ENCODE measurements at places on chromosomes 3 and 15. TPM values are rescaled to one million over a fixed set of nuclear protein-coding genes. Genes with fewer than 3 reads are reported as not detected.

DNA sequence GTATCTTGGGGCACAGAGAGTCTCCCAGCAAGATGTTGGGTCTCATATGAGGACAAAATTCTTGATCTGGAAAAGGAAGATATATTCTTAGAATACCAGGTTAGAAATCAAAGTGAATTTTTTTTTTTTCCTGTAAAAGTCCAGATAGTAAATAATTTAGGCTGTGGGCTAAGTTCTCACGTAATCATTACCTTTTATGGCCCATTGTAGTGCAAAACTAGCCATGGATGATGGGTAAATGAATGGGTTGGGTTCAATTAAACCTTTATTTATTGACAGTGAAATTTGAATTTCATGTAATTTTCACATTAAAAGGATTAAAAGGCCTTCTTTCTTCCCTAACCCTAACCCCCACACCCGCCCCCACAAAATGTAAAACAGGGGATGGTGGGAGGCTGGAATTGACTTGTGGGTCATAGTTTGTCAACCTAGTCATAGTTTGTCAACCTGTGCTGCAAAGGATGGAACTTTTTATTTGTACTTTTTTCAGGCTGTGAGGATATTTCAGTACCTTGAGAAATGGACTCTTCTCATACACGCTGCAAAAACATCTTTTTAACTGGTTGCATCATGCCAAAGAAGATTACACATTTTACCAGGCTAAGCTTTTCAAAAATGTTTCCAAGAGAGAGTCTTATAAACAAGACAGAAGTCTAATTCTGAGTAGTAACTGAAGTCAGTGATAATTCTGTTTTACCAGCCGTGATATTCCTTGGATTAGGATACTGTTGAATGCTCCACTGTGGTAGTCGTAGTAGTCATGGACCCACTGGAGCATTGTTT lies 138.8 kb downstream of the AKAP13 start:
- DNase-seq: no peak

DNA sequence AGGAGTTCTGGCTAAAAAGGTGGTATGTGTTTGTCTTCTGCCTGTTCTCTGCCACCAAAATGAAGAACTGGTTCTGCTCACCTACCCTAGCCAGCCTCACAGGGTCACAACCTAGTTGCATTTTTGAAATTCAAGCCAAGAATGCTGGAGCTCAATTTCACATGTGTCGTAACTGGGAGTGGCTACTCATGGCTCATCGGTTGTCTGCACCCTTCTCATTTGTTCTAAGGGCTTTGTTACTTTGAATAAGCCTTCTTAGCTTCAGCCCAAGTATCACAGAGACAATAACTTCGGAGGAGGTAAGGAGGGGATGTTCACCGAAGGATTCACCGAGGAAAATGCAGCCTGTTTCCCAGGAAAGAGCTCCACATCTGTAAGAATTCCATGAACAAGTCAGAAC lies 134.3 kb upstream of the RARB start:
- DNase-seq: no peak

GRCh38 chr15:64521201-64521600 lies 60.8 kb downstream of the ZNF609 start:
- no peak for DNase-seq

The SNX22 gene
- total RNA-seq: not detected
